ENCODE measurements at places on chromosomes 12 and 14.

DNA sequence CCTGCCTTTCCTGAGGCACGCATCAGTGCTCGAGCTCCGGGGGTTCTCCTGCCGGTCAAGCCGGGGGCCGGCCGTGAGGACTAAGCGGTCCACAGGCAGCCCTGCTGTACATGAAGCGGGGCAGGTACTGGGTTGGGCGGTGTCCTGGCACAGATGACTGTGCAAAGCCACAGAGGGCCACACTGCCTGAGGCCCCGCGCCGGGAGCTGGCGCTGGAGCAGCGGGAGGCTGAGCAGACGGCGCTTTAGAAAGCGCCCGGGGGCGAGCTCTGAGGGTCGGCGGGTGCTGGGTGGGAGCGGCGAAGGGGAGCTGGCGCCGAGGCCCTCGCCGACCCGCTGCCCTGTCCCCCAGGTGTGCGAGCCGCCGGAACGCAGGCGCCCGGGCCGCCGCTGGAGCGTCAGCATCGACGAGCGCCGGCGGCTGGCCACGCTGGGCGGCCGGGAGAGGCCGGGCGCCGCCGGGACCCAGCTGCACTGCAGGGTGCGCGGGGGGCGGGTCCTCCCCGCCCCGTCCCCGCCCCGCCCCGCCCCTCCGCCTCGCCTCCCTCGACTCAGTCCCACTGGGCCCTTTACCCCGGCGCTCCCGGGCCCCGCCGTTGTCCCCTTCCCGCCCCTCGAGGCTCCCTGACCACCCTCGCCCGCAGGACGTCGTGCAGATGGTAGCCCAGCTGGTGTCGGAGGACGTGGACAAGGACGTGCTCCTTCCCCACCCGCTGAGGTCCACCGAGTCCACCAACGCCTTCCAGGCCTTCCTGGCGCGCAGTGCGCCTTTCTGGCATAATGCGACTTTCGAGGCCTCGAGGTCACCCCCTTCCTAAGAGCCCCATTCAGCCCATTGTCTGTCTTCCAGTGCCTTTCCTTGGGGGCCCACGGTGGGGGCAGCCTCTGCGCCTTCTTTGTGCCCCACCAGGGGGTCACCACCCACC lies 8.3 kb upstream of the MTA1 start:
- no peak for DNase-seq

GRCh38 chr14:70064136-70064865 lies 124.5 kb downstream of the SLC8A3 start:
- no peak for DNase-seq

- no peak for DNase-seq
These were observed 52.2 kb downstream of the KRT80 start for GRCh38 chr12:52139579-52140062.

GRCh38 chr14:45125754-45126153 lies 8.5 kb downstream of the FKBP3 start:
- no peak for DNase-seq

GRCh38 chr14:55754871-55755270 lies 174.9 kb downstream of the KTN1 start:
- no peak for DNase-seq

DNA sequence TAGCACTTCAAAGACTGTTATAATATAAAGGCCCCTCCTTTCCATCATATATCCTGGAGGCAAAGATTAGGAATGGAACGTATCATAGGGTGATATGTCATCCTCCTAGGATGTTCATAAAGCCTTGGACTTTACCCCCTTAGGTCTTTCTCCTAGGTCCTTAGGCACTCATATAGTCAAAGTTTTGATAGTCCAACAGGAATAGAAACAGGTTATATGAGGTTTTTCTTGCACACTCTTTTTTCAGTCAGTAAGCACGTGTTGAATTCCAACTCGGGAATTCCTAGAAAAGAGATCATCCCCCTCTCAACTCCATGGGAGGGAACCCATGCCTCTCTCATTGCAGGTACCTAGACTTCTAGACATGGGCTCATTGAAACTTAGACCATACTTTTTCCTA lies 20.1 kb upstream of the MAGOHB start:
- no peak for DNase-seq

- DNase-seq: no peak
These were observed 97.2 kb upstream of the TMEM260 start for GRCh38 chr14:56482310-56482911.

GRCh38 chr12:121038861-121039668 lies at the start of gene OASL:
Gene OASL, minus strand, starts transcription at chr12:121039246. Its CDS starts 275 bp downstream, at chr12:121038971.
- DNase-seq: peak; percentile 51

DNA sequence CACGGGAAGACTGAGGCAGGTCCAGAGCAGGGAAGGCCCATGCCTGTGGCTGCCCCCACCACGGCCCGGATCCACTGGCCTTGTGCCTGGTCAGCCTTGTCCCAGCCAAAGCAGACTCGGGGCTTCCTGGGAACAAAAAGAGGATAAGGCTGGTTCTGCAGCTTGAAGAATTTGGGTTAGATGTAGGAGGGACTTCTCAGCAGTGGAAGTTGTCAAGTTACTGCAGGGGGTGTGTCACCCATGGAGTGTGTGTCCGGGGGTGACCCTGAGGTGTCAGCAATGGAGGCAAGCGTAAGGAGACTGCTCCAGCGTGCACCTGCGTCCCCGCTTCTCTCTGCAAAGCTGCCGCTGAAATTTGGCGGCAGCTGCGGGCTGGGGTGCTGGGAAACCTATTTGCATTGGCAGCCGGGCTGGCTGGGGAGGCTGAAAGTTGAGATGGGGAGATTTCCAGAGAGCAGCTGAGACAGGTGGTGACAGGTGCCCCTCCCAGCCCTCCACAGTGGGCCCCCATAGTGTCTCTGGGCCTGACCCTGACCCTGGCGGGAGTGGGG lies 12.5 kb upstream of the TNFAIP2 start:
- DNase-seq: no peak

DNA sequence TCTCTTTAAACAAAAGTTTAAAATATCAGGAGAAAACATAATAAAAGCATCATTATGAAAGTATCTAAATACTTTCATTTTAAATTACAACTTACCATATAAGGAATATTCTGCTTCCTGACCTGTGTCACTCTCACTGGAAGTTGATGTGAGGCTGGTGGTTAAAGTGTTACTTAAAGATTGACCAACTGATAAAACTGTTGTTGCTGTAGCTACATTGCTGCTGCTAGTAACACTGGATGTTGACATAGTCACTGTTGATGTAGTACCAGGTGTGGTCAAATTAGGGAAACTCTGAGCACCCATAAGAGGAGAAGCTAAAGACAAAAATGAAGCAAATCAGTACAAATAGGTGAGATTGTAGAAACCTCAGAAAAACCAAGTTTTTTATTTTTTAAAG lies 79.9 kb downstream of the HECTD1 start:
- DNase-seq: peak; percentile 92

- no peak for DNase-seq
These were observed 1500.7 kb upstream of the FLRT2 start for GRCh38 chr14:84029246-84029645.

GRCh38 chr14:36657399-36658122 lies 4.1 kb upstream of the PAX9 start:
- no peak for DNase-seq

- DNase-seq: no peak
These were observed 38.7 kb downstream of the ANO4 start for GRCh38 chr12:100833282-100833681.

GRCh38 chr14:44803239-44803905 lies 158.4 kb downstream of the KLHL28 start:
- no peak for DNase-seq

DNA sequence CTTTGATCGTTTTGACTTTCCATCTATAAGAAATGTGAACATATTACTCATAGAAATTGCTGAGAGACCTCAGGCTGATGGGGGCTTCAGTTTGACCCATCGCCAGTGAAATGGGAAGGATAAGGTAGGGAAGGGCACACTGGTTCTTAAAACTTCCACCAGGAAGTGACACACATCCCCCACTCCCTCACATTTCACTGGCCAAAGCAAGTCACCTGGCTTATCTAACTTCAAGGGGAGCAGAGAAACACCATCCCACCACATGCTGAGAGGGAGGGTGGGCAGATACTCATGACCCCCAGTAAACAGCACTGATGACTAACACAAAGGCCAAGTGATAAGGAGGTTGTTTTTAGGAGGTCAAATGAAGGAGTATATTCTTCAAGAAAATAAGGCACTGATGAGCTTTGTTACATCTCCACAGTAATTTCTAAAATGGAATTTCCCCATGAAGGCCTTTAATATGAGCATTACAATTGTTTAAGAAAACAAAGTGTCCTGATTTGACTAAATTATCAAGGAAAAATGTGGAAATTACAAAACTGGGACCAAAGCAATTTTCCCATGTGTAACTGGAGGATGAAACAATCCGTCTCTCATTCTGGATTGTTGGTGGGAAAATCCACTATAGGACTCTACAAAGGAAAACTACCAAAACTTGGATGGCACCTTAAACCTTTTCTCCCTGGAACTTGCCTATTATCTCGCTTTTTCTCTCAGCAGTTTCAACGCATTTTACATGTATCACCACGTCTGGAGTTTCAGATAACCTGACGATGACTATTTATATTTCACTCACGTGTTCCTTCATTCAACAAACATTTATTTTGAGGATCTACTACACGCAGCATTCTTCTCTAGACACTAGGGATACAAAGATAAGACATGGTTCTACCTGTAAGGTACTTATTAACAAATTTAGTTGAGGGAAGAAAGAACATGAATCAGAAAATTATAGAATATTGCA lies 91.8 kb upstream of the EEA1 start:
- DNase-seq: no peak

DNA sequence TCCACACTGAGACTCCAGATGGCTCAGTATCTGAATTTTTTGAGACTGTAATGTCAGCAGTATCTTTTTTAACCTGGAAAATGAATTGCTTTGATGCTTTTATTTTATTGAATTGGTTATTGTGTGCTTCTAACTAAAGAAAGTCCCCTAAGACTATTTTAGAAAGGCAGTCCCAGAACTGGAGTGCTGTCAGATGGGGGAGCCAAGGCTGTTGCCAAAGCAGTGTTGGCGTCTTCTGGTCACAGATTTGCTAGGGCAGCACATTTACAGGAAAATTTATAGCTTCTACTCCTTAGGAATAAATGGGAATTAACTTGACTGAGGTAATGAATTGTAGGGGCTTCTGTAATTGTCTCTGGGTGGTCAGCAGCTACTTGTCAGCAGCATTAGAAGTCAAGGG lies 157.1 kb upstream of the ARHGAP5 start:
- DNase-seq: no peak

- DNase-seq: peak; percentile 34
These were observed 789.6 kb downstream of the NRXN3 start for GRCh38 chr14:78959674-78960264.

DNA sequence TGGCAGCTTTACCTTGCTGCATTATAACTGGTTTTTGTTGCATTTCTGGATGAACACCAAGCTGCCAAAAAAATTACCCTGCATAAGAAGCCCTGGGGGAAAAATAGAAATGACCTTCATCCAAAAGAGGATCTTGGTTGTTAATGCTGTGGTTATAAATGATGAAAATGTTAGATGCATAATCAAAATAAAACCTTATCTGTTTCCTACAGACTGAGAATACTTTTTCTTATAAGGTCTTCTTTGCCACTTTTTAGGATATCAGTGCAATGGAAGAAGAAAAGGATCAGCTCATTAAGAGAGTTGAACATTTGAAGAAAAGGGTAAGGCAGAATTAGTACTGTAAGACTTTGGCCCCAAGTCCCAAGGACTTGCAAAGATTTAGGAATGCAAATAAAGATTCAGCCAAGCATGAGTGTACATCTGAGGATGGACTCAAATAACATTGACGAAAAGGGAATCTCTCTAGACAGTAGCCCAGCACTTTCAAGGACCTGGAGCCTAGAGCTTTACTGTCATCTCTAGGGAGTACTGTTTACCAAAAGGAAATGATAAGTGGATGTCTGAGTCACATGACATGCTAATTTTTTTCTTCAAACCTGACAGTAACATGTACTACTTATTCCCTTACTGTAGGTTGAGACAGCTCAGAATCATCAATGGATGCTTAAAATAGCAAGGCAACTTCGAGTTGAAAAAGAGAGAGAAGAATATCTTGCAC lies 10.7 kb downstream of the IFT81 start:
- DNase-seq: no peak

DNA sequence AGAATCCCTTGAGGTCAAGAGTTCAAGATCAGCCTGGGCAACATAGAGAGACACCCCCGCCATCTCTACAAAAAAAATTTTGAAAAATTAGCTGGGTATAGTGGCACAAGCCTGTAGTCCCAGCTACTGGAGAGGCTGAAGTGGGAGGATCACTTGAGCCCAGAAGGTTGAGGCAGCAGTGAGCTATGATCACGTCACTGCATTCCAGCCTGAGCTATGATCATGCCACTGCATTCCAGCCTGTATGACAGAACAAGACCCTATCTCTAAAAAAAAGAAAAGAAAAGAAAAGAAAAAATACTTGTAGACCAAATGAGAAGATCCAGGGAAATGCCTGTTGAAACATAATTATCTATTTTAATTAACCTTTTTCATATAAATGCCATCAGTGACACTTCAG lies 93.8 kb upstream of the MDM1 start:
- DNase-seq: no peak

GRCh38 chr12:24798335-24798734 lies 150.6 kb downstream of the BCAT1 start:
- DNase-seq: no peak

- no peak for DNase-seq
These were observed 50.0 kb downstream of the FIGNL2 start for GRCh38 chr12:51798501-51798900.

DNA sequence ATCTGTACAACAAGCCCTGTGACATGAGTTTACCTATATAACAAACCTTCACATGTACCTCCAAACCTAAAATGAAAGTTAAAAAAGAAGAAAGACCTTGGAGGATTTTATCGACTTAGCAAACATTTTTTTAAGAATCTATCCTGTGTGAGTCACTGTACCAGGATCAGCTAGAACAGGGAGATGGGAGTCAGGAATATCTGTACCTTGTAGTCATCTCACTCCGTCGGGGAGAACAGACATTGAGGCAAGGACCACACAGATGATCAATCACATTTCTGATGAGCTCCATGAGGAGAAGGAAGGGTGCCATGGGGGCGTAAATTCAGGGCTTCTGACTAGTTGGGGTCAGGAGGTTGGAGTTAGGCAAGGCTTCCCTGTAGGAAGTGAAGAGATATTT lies 310.6 kb downstream of the VRK1 start:
- DNase-seq: no peak

DNA sequence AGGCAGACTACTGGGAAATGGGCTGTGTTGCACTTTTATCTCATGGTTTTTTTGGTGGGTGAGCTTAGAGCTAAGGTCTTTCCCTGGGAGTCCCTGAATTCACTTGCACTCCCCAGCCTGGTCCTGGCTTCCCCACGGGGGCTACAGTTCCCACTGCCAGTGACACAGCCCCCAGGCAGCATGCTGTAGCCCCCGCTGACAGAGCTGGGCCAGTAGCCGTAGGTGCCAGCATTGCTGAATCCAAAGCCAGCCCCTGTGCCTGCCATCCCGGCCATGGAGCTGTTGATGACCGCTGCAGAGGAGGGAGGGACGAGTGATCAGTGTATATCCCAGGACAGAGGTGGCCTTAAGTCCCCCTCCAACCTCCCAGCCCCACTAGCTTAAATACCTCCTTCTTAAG lies 6.9 kb upstream of the KRT72 start:
- no peak for DNase-seq
